Sigmoid colon (tissue), 7 donors: ENCODE measurements at places on chromosomes 12 and 14. TPM values are rescaled to one million over a fixed set of nuclear protein-coding genes. Genes with fewer than 3 reads are reported as not detected.

RNASE1 gene
- 495 TPM for total RNA-seq

- no peak for DNase-seq
- H3K4me1 ChIP-seq: peaks cover 2% of the 10 kb centered on the region
- H3K4me3 ChIP-seq: no peak overlapping the region
- no peak overlapping the region for H3K27ac ChIP-seq
- H3K36me3 ChIP-seq: no peaks in the 10 kb centered on the region
These were observed 36.6 kb downstream of the PARP11 start for GRCh38 chr12:3836641-3837040.

DNA sequence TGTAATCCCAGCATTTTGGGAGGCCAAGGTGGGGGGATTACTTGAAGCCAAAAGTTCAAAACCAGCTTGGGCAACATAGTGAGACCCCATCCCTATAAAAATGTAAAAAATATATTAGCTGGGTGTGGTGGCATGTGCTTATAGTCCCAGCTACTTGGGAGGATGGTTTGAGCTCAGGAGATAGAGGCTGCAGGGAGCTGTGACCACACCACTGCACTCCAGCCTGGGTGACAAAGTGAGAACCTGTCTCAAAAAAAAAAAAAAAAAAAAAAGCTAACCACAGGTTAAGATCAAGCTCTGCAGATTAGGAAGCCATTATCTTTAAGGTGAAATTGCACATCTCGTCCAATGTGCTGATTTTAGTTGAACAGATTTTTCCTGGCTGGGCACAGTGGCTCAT is 23.7 kb upstream of the CERS5 start:
- no peak overlapping the region for H3K4me3 ChIP-seq
- peaks cover 11% of the 10 kb centered on the region for H3K36me3 ChIP-seq
- peaks cover 28% of the 10 kb centered on the region for H3K4me1 ChIP-seq
- H3K27me3 ChIP-seq: no peaks in the 10 kb centered on the region
- DNase-seq: no peak
- no peak overlapping the region for H3K27ac ChIP-seq

DNA sequence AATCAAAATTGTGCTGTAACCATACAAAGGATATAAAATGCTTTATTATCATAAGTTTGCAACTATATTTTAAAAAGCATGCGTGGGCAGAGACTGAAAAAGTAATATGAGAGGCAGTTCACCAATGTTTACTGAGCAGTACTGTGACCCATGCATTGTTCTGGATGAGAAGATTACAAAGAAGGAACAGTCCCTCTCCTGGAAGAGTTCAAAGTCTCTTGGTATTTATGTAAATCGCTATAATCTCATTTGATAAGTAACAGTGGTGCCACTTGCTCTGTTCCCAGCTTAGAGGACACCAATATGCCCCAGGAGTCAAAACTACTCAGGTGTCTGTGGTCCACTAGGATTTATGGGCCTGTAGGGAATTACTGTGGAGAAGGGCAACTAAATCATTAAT is 2.1 kb upstream of the CMAS start:
- no peak overlapping the region for H3K27ac ChIP-seq
- no peaks in the 10 kb centered on the region for H3K27me3 ChIP-seq
- DNase-seq: no peak
- no peaks in the 10 kb centered on the region for H3K4me1 ChIP-seq
- no peak overlapping the region for H3K4me3 ChIP-seq
- no peaks in the 10 kb centered on the region for H3K36me3 ChIP-seq

LALBA gene
- not detected for total RNA-seq

GRCh38 chr14:42190744-42191143 is 584.1 kb downstream of the LRFN5 start:
- no peak overlapping the region for H3K4me3 ChIP-seq
- no peak overlapping the region for H3K27ac ChIP-seq
- no peak for DNase-seq
- peaks cover 13% of the 10 kb centered on the region for H3K4me1 ChIP-seq
- H3K36me3 ChIP-seq: no peaks in the 10 kb centered on the region

RPL10L gene
- total RNA-seq: not detected

DNA sequence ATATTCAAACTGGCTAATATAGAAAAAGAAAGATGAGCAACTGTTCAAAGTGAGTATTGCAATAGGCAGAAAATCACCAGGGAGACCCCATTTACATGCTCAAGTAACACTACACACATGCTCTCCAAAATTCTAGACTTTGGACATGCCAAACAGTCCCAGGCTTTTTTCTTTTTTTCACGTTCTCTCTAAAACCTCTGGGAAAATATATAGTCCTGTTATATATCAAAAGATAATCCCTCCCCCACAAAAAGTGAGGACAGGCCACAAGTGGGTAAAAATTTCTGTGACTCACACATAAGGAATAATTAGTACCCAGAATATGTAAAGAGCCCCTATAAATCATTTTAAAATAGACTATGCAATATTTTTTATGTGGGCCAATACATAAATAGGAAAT is 55.2 kb downstream of the EFCAB11 start:
- H3K4me3 ChIP-seq: no peak overlapping the region
- H3K4me1 ChIP-seq: peaks cover 11% of the 10 kb centered on the region
- no peak for DNase-seq
- H3K36me3 ChIP-seq: no peaks in the 10 kb centered on the region
- H3K27ac ChIP-seq: no peak overlapping the region

DNA sequence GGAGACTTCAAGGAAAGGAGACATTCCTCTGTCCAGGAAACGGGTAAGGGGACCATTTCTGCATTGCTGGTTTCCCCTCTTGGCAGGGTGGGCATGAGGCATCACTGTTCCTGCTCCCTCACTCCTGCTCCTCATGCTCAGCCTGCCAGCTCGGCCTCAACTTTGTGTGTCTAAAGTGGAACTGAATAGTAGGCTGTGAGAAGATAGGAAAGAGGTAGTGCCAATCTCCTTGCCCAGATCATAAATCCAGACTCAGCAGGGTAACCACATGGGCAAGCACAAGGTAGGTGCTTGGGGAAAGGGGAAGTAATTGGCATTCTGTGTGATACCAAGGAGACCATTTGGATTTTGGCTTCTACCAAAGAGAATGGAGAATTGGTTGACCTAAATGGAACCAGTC is 2.6 kb downstream of the LTB4R start:
- H3K36me3 ChIP-seq: no peaks in the 10 kb centered on the region
- H3K27me3 ChIP-seq: peaks cover 31% of the 10 kb centered on the region
- no peak overlapping the region for H3K4me3 ChIP-seq
- H3K4me1 ChIP-seq: peaks cover 36% of the 10 kb centered on the region
- no peak for DNase-seq

PRIMA1 gene
- 21.9 TPM for total RNA-seq

SCYL2 gene
- 63.1 TPM for total RNA-seq

DNA sequence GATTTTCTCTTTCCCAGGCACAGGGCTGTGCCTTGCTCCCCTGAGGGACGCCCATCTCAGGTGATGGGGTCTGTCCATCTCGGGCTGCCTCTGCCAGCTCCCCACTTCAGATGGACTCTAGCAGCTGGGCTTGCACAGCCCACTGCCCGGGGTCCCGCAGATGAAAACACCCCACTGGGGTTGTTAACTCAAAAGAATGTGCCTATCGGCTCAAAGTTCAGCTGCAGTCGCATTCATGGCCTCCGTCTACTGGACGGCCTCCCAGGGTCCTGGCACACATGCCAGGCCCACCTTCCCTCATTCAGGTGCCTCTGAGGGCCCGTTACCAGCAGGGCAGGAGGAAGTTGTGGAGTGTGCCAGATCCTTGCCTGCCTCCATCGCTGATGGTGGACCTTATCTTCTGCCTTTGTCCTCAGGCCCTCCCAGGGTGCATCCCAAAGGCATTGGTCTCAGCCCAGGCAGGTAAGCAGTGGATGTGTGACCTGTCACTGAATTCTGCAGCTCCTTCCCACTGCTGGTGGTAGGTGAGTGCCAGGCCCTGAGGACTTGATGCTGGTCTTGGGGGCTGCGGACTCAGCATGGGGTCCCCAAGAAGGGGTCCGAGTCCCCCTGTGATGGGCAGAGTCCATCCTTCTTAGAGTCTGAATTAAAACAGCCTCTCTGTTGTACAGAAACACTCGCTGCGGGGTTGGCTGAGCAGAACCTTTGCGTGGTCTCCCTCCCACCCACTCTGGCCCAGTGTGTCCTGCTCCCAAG is 324.6 kb upstream of the DIO3 start:
- H3K27ac ChIP-seq: no peak overlapping the region
- no peaks in the 10 kb centered on the region for H3K36me3 ChIP-seq
- peak; percentile 56 for DNase-seq
- peaks cover 13% of the 10 kb centered on the region for H3K4me1 ChIP-seq

DNA sequence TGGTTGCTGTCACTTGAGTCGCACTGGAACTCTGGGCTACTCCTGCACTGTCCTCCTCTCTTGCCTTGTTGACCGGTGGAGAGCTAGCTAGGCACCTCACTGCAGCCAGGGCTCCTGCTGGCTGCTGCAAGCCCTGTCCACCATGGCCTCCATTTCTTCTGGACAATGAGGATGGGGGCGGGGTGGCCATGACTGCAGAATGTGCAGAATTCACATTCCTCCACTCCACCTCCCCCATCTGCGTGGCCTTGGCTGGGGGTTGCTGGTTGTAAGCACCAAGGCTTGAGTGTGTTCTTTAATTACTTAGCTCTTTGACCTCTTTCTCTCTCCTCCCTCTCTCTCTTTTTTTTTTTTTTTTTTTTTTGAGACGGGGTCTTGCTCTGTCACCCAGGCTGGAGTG is 248.5 kb downstream of the PCNX1 start:
- no peak overlapping the region for H3K4me3 ChIP-seq
- H3K27me3 ChIP-seq: no peaks in the 10 kb centered on the region
- no peaks in the 10 kb centered on the region for H3K4me1 ChIP-seq
- no peaks in the 10 kb centered on the region for H3K36me3 ChIP-seq
- no peak overlapping the region for H3K27ac ChIP-seq

CMTM5 gene
- 4.6 TPM for total RNA-seq

IAPP gene
- not detected for total RNA-seq
